ENCODE measurements at places on chromosomes 5 and 9. TPM values are rescaled to one million over a fixed set of nuclear protein-coding genes. Genes with fewer than 3 reads are reported as not detected.

Gene GCNT4
- not detected for polyA plus RNA-seq

Gene CHSY3
- not detected for polyA plus RNA-seq

Gene ZNF354C
- 0.56 TPM for polyA plus RNA-seq

Gene SLC35D2
- 2.3 TPM for polyA plus RNA-seq

Gene BARX1
- not detected for polyA plus RNA-seq

Gene DNAJC21
- polyA plus RNA-seq, result 17.2 TPM

Gene MYMK
- polyA plus RNA-seq, result not detected

Gene TAF11L10
- not detected for polyA plus RNA-seq

Gene ORM2
- not detected for polyA plus RNA-seq

Gene ANKRD55
- polyA plus RNA-seq, result not detected

Gene GNA14
- polyA plus RNA-seq, result not detected

Gene CPLANE1
- 2.7 TPM for polyA plus RNA-seq

Gene CDKN2B-AS1
- polyA plus RNA-seq, result not detected
